Stimulated activated CD8-positive, alpha-beta memory T cell treated with anti-CD3 and anti-CD28 coated beads, Interleukin-15, amount 100 ng/mL, for 4 hours (primary cell): ENCODE measurements at places on chromosomes 3 and 15.

DNA sequence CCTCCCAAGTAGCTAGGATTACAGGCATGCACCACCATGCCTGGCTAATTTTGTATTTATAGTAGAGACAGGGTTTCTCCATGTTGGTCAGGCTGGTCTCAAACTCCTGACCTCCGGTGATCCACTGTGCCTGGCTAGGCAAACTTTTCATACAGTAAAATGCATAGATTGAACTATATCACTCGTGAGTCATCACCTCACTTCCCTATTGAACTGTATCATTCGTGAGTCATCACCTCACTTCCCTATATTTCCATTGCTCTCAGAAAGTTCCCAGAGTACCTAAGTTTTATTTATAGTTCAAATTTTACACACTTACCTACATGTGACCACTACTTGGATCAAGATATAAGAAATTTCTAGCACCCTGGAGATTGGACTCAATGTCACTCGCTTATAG, 73.6 kb upstream of the ACAD9 start:
- no peak for DNase-seq

- no peak for DNase-seq
Observed at GRCh38 chr3:36305929-36306520, 74.3 kb upstream of the STAC start.

DNA sequence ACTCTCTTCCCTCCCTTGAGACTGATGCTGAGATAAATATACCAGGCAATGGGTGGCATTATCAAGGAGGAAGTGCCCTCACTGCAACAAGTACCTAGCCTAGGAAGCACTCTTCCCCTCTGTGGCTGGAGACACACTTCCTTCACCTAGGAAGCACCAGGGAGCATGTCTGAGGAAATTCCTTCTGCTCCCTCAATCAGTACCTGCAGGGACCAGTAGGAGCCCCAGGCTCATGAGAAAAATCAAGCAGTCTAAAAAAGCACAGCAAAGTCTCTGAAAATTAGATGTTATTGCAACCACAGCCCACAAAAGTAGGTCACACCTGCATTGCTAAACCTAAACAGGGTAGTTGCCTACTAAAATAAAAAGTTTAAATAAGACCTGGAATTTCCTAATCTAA, 78.2 kb upstream of the TRPM1 start:
- no peak for DNase-seq

DNA sequence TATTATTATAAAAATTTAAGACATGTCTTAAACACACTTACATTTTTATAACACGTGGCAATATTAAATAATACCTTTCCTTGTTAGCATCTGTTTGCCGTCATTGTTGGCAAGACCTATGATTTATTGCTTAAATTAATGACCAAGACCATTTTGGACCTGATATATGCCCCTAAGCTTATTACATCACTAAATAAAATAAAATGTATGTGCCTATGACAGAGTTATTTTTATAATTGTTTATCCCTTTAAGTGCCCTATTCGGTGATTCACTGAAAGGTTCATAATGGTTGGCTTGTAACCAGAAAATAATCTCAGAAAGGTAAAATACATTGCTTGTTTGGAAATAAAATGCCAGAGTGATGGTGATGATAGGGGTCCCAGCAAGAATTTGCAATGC, 17.5 kb downstream of the CDIN1 start:
- DNase-seq, result no peak

DNA sequence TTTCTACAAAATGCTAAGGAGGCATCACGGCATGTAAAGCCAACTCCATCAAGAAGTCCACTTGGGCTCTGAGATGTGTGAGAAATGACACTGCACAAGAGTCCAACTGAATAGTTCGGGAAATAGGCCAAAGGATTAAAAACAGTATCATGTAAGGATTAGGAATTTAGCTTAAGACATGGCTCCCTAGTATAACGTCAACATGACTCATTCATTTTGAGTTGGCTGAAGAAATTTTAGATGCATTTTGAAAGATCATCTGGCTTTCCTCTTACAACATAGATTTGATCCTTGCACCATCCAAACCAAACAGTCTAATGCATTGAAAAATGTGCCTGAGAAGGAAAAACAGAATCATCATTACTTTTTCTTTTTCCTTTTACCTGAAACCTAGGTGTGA, 109.3 kb upstream of the MME start:
- DNase-seq, result no peak

DNA sequence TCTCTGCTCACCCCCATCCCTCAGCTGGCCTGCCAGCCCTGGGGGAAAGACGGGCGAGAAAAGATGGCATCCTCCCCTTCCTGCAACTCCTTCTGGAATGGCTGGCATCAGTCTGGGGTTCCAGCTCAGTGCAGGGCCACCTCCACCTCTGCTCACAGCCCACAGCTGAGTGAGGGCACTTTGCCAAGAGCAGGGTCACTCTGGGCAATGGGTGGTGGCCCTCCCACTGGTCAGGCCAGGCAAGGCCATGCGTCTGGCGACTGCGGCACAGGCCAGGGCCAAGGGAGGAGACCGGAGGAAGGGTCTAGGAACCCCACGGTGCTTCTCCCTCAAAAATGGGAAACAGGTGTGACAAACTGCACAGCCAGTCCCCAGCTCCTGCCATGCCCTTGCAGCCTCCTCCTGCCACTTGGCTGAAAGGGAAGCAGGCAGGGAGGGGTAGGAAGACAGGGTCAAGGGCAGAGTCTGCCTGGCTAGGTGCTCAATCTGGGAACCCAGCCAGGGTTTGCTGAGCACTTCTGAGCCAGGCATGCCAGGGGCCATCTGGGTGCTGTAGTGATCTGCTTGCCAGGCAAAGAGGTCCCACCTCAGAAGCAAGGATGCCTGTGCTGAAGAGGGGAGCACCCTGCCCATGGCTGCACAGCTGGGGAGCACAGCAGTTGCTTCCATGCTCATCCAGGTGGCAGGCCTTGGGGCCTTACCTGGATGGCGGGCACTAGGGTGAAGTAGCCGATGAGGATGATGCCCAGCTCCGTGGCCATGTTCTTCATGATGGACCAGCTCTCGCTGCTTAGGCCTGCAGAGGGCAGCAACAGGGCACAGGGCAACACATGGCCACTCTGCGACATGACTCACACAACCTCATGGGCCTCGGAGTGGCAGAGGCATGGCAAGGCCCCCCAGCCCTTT, 41.2 kb downstream of the PTPN23 start:
- DNase-seq, result no peak

DNA sequence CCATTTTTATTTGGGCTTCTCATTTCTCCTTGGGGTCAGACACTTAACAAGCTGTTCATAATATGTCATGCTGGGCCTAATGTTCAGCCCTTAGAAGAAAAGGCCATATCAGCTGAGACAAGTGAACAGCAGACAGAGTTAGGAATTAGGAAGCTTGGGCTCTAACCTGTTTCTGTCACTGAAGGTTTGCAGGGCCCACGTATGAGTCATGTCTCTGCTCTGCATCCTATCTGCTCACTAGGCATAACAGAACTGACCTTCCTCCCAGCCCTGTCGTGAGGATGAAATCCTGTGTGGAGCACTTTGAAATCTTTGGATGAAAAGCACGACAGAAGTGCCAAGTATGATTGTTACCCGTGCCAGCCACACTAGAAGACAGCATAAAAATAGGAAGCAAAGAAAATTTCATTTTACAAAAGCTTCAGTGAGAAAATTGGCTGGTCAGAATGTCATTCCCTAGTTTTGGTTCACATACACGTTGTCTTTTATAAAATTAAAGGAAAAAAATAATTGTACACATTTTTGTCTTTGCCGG, 26.5 kb upstream of the CD47 start:
- no peak for DNase-seq

GRCh38 chr3:117356091-117356705, 646.6 kb downstream of the TUSC7 start:
- DNase-seq, result no peak

DNA sequence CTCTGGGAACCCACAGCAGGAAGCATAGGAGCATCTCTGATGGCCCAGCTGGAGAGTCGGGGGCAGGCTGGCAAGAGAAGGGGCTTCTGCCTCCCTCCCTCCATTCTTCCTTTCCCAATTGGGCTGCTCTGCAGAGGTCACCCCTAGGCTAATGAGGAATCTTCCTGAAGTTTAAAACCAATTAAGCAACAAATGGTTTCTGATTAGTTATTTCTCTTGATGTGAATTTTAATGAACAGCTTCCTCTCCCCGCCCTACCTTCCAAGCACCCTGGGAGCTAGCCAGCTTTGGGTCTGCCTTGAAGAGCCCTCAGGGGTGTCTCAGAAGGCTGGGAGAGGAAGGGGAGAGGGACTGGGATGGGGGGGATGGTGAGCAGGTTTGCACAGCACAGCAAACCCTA, 24.6 kb upstream of the HCN4 start:
- DNase-seq, result no peak

- DNase-seq, result no peak
Observed at GRCh38 chr3:128081846-128082245, 29.6 kb downstream of the SEC61A1 start.

GRCh38 chr3:138099417-138099816, 16.0 kb downstream of the DZIP1L start:
- no peak for DNase-seq

GRCh38 chr15:101361418-101361817, 66.4 kb upstream of the SNRPA1 start:
- DNase-seq, result no peak

- DNase-seq, result no peak
Observed at GRCh38 chr3:183100376-183100775, 1.1 kb upstream of the MCCC1 start.

GRCh38 chr15:100788418-100789105, 91.1 kb upstream of the ALDH1A3 start:
- DNase-seq, result no peak

DNA sequence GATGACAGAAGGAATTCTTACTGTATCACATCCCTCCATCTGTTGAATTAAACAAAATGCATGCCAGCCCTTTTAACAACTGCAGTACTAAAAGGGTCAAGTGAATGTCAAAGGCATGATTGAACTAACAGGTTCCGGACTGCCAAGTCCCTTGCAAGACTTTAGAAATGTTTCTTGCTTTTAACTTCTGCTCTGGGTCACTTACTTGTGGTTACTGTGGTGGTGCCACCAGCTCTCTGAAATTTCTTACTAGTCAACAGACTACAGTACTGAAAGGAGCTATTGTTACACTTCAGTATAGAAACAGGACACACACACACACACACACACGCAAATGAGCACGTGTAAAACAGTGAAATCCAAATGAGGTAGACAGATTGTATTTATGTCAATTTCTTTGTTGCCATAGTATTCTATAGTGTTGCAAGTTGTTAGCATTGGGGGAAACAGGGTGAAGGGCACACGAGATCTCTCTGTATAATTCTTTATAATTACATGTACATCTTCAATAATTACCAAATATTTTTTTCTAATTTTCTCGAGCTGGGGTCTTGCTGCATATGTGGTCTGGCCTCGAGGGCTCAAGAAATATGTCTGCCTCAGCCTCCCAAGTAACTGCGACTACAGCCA, 79.9 kb upstream of the SLC25A26 start:
- DNase-seq, result no peak

GRCh38 chr3:159669766-159670165, 318.9 kb upstream of the IL12A start:
- no peak for DNase-seq

DNA sequence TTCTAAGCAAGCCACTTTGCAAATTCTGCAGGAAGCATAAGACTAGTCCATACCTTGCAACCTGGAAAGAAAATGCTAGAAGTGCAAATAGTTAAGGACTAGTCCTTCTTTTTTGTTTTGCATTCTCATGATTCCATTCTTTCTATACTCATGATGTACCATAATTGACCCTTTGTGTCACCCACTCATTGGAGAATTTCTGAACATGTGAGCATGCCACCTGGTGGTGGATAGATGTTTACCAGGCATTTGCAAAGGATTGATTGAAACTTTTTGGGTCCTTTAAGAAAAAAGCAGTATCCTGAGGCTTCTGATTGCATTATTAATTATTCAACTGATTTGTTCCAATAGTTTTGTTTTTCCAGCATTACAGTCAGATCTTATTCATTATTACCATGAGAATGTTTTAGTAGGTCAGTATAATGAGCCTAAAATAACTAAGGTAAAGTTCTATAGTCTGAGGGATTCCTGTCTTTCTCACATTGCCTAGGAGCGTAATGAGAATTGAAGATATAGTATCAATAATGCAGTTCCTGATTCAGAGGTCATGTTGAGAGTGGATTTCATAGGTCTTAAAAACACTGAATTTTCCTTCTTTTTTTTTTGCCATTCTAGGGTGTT, 20.2 kb upstream of the DIPK2A start:
- DNase-seq, result no peak

- no peak for DNase-seq
Observed at GRCh38 chr3:197989651-197990050, 29.6 kb downstream of the LMLN start.

- no peak for DNase-seq
Observed at GRCh38 chr3:71395470-71395869, 188.1 kb downstream of the FOXP1 start.
